ENCODE measurements at places on chromosomes 2 and 18. TPM values are rescaled to one million over a fixed set of nuclear protein-coding genes. Genes with fewer than 3 reads are reported as not detected.

Gene GDF7
- 1.7 TPM for total RNA-seq

Gene RAX
- total RNA-seq = not detected

Gene CDH7
- total RNA-seq = not detected

Gene LYG2
- not detected for total RNA-seq

Gene FTCDNL1
- total RNA-seq = 3.5 TPM

Gene EHBP1
- total RNA-seq = 22.9 TPM

Measured in right atrium auricular region (tissue), 2 donors.